Karpas-422 (cell line): ENCODE measurements at places on chromosomes 7 and 10. TPM values are rescaled to one million over a fixed set of nuclear protein-coding genes. Genes with fewer than 3 reads are reported as not detected.
A peak's percentile ranks its signal among the peaks of the same experiment; 100 is the strongest.

- no peak for DNase-seq
Measured at GRCh38 chr10:34781711-34782110, 33.4 kb downstream of the PARD3 start.

- no peak for DNase-seq
Measured at GRCh38 chr10:97519342-97519741, 20.6 kb downstream of the UBTD1 start.

DNA sequence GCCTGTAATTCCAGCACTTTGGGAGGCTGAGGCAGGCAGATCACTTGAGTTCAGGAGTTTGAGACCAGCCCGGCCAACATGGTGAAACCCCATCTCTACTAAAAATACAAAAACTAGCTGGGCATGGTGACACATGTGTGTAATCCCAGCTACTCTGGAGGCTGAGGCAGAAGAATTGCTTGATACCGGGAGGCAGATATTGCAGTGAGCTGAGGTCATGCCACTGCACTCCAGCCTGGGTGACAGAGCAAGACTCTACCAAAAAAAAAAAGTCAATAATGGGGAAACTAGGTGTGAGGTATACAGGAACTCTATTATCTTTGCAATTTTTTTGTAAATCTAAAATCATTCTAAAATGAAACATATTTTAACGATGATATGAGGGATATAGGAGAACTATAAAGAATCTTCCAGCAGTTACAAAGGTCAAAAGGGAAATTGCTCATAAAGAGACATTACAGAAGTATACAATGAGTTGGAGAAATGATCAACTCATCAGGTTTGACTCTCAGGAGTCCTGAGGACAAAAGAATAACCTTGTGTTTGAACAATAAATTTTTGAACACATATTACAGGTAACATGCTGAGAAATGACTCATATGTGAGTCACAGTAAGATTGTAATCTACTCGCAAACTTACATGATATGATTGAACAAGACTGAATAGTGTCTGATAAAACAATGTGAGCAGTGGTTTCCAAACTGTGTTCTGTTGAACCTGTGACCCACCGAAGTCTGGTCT is 272.6 kb downstream of the FGFR2 start:
- DNase-seq, result no peak

DNA sequence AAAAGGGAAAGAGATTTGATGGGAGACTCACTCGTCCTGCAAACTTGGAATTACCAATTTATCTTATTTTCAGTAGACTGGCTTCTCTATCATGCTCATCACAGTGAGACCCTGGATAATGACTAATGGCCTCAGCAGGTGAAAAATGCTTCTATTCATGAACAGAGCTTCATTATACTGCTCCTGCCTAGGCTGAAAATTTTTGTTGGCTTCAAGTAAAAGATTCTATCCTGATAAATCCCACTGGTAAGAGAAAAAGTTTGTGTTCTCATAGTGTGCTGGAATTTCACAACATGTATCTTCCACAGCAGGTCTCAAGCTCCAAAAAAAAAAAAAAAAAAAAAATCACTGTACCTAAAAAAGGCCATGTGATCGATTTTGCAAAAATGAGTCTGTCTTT is 329.3 kb upstream of the FZD8 start:
- no peak for DNase-seq

DNA sequence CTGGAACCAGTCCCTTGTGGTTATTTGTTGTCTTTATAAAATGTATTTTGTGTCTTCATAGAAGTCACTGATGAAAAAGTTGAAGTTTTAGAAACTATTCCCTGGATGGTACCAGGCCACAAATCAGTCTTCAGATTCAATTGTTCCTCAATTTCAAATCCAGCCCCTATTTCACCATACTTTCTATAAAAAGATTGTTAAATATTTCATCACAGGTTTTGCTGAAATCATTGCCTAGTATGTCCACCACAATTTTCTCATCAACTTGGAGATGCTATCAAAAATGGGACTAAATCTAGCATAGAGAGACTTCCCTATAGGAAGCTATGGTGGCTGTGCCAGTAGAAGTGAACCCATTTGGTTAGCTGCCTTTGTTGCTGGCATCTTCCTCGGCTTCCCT is 118.5 kb downstream of the RAB18 start:
- no peak for DNase-seq

ZNF800 gene
- 21.5 and 48.8 TPM in 2 replicates for total RNA-seq

- peak; percentile 91 for DNase-seq
Measured at GRCh38 chr7:154953006-154953684, 49.8 kb downstream of the PAXIP1 start.

GRCh38 chr7:25288556-25289307 is 60.4 kb upstream of the NPVF start:
- no peak for DNase-seq

- DNase-seq, result no peak
Measured at GRCh38 chr7:65907501-65908198, 34.8 kb downstream of the VKORC1L1 start.

- no peak for DNase-seq
Measured at GRCh38 chr7:108283252-108283651, 153.1 kb upstream of the LAMB4 start.

DNA sequence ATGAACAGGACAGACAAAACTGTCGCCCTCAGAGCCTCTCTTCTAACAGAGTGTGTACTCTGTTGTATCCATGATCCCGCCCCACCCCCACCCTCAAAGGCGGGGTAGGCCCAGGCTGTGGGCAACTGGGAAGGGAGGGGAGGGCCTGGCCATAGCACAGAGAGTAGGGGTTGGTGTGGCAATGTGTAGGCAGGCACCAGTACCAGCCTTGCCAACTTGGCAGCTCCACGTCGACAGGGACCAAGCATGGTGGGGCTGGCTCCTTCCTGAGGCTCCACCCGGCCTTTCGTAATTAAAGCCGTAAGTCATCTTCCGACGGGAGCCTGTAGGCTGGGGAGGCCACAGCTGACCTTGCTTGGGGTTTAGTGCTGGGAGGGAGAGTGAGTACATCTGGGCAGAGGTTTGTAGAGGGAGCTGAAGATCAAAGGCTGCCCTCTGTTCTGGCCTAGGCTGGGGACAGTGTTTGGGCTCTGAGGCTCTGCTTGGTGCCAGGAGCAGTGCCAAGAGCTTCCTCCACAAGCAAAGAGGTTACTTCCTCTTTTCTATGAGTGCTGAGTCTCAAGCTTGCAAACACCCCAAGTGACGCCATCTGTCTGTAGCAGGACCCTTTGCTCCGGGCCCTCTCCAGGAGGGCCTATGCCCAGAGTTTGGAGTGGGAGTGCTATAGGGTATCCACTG is 121.6 kb downstream of the C10orf105 start:
- DNase-seq, result peak; percentile 72

- no peak for DNase-seq
Measured at GRCh38 chr10:102628451-102628911, 15.8 kb upstream of the TRIM8 start.

SPDYE6 gene
- not detected in 2 replicates for total RNA-seq

DNA sequence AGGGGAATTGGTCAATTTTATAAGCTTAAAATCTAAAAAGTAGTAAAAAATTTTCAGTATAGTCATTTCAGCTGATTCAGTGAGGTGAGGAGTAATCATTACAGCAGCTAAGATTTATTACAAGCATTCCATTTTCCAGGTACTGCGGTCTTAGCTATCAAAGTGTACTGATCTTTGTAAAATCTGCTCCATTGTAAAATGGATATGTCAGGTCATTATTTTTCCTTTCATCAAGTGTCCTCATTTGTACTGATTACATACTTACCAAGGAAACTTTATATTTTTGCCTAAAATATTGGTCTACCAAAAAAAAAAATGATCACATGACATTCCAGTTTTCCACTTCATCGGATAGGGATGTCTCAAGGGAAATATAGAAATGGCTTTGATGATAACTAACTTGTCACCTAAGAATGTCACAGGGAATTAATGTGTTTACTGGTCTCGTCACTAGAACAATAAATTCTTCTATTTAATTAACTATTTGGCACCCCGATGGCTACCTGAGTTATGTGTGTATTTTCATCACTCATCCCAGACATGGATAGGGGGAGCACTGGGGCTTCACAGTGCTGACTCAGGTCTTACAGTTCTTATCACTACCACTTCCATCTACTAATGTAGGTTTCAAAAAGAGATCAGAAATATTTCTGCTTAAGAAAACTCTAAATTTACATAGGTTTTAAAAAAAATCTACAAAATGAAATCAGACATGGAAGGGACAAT is 948.4 kb downstream of the PCDH15 start:
- no peak for DNase-seq

ZNF804B gene
- total RNA-seq, result 0.07 TPM in 1 of 2 replicates, not detected in the other

DNA sequence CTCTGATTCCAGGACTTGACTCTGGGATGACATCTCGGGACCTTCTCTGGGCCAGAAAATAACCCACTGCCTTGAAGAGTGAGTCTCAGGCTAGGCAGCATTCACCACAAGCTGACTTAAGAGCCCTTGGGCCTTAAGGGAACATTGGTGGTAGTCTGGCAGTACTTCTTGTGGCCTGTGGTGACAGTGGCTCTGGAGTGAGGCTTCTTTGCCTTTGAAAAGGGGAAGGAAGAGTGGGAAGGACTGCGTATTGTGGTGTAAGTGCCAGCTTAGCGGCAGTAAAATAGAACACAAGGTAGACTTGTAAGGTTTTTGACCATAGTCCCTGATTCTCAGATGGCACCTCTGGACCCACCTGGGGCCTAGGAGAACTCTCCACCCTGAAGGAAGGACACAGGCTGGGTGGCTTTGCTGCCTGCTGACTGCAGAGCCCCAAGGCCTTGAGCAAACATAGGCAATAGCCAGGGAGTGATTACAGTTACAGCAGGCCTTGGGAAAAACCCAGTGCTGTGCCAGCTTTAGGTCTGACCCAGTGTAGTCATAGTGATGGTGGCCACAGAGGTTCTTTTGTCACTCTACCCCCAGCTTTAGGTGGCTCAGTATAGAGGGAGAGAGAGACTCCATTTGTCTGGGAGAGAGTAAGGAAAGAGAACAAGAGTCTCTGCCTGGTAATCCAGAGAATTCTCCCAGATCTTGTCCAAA is 483.9 kb downstream of the SH2D4B start:
- DNase-seq, result no peak
